ENCODE measurements at places on chromosomes 13 and 19.

DNA sequence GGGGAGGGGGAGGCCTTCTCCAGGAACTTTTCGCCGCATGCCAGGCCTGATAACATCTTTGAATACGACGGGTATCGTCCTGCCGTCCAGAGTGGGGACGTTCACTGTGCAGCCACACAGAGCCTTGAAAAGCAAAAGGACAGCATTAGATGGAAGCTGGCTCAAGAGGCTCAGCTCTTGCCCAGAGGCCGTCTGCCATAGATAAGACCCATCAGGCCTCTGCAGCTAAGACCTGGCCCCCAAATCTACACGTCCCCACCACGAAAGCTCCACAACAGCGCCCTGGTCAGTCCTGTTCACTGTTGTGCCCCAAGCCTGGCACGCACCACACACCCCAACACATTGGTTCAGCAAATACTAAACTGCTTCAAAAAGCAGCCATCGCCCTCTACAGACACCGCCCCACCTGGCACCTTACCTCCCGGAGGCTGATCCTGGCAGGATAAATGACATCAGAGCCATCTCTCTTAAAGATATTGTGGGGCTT lies 2.1 kb downstream of the DNAJB1 start:
- DNase-seq: no peak

DNA sequence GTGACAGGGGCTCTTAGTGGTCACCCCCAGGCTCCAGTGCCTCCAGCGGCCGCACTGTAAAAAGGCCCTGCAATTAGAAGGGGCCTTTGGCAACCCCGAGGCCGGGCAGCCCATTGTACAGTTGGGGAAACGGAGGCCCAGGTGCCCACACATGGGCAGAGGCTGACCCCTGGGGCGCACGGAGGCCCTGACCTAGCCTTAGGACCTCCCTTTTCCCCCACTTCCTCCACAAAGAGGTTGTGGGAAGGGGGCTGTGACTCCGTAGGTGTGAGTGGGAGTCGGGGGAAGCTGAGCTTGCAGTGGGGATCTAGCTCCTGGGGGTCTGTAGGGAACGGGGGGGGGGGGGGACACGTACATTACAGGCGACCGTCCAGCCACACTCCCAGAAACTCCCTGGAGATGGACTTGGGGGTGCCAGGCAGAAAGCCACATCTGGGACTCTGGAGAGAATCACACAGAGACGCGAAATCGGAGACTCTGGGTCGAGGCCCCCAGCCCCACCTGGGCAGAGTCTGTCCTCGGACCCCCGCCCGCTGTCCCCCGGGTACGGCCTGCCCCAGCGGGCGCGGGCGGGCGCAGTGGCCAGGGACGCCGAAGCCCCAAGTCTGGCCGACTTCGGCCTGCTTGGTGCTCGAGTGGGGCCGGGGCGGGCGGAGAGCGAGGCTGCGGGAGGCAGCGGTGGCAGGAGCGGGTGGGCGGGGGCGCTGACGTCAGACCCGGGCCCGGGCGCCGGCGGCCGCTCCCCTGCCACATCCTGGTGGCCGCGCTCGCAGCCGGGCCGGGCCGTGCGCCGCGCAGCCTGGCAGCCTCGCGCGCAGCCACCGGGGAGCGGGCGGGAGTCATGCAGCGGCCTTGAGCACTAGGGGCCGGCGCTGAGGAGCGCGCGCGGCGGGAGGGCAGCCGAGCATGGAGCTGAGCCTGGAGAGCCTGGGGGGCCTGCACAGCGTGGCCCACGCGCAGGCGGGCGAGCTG lies at the start of gene ONECUT3:
Gene ONECUT3 (plus strand): TSS at position 750 of the 972 bp plus-strand sequence. CDS start 157 bp downstream, at position 907.
- no peak for DNase-seq

DNA sequence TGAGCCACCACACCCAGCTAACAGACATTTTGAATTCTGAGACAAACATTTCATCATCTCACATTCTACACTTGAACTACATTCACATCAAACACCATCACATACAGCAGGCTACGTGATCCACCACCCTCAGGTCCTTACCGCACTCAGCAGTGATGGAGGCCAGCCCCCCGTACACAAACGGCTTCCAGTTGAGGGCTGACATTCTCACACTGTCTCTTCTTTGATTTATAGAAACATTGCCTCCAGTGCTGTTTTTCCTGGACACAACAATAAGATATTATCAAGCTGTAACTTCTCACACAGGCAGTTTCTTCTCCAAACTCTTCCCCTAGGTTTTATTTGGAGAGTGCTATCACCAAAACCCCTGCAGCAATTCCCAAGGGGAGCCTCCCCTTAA lies 7.0 kb downstream of the SLC25A30 start:
- DNase-seq: no peak

DNA sequence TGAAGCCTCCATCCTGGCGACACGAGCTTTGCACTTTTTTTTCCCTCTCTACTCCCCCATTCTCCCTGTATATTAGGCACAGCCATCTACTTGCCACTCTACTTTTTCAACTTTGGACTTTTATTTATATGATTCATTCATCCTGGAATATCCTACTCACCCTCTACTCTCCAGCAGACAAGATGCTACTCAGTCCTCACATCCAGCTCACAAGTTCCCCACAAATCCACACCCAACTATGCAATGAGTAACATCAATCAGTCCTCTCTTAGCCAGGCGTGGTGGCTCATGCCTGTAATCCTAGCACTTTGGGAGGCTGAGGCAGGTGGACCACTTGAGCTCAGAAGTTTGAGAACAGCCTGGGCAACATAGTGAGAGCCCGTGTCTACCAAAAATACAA lies 23.9 kb upstream of the URAD start:
- peak; percentile 15 for DNase-seq

GRCh38 chr19:1422943-1423342 lies 15.3 kb upstream of the RPS15 start:
- DNase-seq: no peak

DNA sequence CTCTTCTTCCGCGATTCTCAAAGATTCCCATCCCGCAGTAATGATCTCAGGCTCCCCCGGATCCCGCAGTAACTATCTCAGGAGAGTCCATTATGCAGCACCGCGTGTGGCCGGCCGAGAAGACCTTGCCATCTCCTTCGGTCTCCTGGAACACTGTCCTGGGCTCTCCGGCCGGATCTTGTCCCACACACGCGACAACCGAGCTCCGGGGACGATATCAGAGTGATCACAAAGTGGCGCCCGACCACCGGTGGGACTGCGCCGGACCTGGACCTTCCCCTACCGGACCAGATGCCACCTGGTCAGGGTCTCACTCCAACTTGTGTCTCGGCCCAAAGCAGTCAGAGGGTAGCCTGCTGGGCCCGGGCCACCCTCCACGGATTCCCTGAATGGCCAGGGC lies 24.0 kb downstream of the MAN2B1 start:
- DNase-seq: no peak

GRCh38 chr13:74090869-74091605 lies 43.2 kb downstream of the KLF12 start:
- DNase-seq: no peak
